ENCODE measurements at places on chromosomes 5 and 9.

DNA sequence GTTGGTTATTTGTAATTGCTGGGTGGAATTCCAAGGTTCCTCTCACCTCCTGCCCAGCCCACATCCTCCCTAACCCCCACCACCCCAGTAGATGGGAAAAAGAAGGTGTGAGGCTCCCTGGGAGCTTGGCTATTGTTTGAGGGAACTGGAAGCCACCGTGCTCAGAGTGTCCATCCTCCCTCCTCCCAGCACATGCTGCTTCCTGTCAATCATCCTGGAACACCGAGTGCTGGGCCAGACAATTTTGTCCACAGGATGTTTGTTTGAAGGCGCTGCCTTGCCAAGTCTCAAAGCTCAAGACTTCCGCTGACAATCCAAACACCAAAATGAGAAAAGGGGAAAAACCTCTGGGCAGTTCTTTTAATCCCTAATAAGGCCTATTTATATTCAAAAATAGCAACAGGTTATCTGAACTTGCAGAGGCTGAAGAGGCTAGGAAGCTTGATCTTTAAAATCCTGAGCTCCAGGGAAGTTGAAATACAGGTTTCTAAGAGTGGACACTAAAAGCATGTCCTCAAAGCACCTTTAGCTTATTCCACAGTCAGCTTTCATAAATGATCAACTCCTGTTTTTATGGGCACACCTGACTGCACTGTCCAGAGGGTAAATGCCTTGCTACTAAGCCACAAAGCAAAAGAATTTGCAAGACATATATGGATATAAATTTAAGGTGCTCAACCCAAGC, 286.7 kb downstream of the NFIB start:
- no peak for DNase-seq

DNA sequence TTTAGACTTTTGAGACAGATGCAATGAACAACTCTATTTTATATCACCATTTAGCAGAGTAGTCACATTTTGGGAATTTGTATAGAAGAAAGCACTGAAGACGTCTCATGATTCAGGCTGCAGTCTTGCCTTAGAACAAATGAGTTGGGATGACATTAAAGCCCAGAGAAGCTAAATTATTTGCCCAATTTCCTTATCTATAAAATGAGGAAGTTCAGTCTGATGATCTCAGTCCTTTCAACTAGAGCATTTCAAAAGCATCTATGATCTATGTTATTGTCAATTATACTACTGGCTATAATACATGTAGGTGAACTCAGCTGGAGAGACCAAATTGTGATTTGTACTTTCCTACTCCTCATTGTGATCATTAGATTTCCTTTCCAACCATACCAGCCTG, 154.1 kb downstream of the OSTF1 start:
- DNase-seq, result no peak

DNA sequence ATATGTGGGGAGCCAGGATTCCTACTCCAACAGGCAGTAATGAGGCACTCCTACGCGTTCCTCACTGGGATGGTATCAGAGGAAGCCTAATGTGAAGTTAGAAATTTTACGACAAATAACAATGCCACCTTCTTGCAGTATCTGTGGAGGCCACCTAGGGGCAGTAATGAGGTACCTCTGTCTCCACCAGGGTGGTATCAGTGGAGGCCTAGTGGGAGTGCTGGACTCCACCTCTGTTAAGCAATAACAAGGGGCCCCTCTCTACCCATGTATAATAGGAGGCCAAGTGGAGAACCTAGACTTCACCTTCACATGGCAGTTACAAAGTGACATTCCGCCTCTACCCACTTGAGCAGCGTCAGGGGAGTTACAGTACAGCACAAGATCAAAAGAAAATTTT, 147.9 kb downstream of the PLPPR1 start:
- no peak for DNase-seq

DNA sequence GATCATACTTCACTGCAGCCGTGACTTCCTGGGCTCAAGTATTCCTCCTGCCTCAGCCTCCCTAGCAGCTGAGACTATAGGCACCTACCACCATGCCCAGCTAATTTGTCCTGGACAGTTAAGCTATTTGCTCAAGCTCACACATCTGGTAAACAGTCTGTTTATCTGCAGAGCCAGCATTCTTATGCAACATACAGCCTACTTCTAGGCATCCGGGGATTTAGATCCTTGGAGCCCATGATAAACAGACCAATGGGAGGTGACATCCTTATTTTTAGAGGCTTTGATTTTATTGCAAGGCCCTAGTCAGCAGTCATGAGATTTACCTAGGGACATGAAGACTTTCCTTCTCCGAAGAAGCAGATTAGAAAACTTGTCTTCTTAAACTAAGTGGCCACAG, 21.0 kb downstream of the ATOX1 start:
- no peak for DNase-seq

- DNase-seq, result no peak
These were observed 970.9 kb downstream of the EFNA5 start for GRCh38 chr5:106699796-106700195.

DNA sequence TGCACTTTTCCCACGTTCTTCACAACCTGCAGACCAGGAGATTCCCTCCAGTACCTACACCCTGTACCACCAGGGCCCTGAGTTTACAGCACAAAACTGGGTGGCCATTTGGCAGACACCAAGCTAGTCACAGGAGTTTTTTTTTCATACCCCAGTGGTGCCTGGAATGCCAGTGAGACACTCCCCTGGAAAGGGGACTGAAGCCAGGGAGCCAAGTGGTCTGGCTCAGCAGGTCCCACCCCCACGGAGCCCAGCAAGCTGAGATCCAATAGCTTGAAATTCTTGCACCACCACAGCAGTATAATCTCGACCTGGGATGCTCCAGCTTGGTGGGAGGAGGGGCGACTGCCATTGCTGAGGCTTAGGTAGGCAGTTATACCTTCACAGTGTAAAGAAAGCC, 26.3 kb upstream of the SMC5 start:
- DNase-seq, result no peak

DNA sequence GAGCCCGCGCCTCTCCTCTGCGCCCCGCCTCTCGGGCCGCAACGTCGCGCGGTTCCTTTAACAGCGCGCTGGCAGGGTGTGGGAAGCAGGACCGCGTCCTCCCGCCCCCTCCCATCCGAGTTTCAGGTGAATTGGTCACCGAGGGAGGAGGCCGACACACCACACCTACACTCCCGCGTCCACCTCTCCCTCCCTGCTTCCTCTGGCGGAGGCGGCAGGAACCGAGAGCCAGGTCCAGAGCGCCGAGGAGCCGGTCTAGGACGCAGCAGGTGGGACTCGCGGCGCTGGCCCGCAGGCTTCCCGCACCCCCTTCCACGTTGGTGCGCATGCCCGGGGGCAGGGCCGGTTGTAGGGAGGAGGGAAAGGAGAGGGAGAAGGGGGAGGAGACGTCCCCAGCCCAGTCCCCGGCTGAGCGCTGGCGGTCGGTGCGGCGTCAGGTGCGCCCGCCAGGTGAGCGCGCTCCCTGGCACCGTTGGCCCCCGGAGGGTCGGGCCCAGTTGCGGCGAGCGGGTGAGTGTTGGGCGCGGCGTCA, at the start of gene OCLN:
Gene OCLN, plus strand, starts transcription at position 400 of the 532 bp plus-strand sequence. CDS start 11,455 bp downstream, outside the sequence.
- DNase-seq, result no peak

- DNase-seq, result no peak
These were observed 36.4 kb downstream of the LARP1 start for GRCh38 chr5:154791535-154791934.

DNA sequence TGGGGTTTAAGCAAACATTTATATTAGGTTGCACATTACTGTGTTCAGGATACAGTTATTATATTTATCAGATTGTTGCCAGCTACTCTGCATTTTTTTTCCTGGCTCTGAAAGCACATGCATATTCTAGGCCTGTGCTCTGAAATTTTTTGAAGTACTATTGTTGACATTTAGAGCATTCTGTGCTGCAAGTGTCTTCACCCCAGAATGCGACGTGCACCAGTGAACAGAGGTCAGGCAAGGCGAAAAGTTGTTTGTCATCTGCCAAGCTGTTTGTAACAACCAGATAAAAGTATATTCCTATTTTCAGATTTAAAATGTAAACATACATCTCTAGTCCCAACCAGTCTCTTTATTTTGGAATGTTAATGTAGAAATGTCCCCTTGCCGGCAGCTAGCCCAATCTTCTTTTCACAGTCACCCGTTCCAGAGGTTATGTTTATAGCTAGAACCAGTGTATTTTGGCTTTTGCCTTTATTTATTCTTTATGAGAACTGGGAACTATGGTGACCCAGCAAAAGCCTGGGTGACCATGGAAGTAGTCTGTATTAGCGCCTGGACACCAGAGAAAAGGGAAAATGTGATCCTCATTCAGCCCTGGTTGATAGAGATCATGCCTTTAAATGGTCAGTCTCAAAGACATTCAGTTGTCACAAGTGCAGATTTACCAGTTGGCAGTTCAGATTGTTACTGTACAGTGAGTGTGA, 84.6 kb downstream of the NDUFAF2 start:
- DNase-seq, result no peak

DNA sequence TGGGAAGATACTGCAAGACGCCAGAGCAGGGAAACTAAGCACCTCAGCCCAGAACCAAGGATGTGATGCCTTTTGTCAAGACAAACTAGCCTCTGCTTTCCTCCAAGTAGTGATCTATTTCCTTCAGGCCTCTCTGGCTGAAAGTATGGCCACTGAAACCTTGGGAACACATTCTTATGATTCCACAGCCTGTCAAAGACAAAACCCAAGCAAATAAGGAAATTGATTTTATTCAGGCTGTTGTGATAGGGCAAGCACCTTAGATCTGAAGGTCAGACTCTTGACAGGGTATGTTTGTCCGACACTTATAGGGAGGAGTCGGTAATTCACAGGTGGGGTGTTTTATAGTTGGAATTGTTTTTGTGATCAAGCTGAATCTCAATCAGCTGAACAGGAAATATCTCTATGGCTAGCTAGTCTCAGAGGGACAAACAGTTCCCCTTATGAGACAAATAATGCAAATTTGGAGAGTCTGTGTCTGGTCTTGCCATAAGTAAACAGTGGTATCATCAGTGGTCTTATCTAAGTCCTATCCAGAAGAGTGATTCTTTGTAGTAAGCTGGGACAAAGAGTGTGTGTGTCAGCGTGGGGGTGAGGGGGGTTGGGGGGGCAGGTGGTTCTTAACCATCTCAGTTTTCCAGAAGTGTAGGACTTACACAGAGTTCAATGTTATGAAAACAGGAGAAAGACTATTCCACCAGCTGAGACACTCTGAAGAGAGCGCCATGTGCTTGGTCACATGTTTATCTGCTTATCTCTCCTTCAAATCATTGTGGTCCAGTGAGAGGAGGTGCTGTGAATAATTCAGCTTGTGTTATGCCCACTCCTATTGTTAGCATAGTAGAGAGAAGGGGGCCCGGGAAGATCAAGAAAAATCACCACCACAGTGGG, 6.7 kb upstream of the ZCCHC10 start:
- DNase-seq, result no peak

DNA sequence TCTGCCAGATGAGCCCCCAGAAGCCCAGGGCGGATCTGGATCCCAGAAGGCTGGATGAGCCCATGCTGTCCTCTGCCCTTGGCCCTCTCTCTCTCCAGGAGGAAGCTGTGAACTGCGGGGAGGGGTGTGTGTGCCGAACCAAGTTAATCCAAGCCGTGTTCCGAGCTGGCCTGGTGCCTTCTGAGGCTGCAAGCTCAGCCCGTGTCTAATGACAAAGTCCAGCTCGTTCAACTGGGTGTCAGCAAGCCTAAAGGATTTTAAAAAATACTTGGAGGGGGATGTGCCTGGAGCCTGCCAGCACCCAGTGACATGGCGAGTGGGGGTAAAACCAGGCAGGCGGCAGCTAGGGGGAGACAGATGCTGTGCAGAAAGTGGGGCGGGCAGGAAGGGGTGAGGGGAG, 8.0 kb downstream of the STC2 start:
- no peak for DNase-seq

- no peak for DNase-seq
These were observed 148.2 kb upstream of the CDKN2B start for GRCh38 chr9:22157276-22157675.

GRCh38 chr5:10825897-10826644, 65.0 kb upstream of the DAP start:
- no peak for DNase-seq

- peak; percentile 58 for DNase-seq
These were observed 1.6 kb downstream of the ELL2 start for GRCh38 chr5:95959888-95960666.

DNA sequence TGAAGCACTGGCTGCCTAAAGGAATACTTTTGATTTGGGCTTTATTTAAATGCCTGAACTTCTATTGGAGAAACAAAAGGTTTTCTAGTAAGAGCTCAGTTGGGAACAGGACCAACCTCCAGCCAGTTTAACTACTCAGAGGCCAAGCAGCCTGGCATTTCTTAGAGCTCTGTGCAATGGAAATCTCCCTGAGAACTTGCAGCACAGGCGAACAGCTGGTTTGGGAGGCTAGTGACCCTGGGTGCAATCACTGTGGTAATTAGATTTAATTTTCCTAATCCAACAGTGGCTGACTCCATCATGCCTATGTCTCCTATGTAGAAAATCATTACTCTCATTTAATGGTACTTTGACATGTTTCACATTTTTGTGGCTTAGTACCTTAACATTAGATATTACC, 1.0 kb upstream of the CDH6 start:
- DNase-seq, result no peak

GRCh38 chr5:136924490-136924889, 559.1 kb upstream of the TRPC7 start:
- no peak for DNase-seq

- DNase-seq, result no peak
These were observed 78.1 kb downstream of the GPR21 start for GRCh38 chr9:123111427-123112014.

- DNase-seq, result no peak
These were observed 2.2 kb downstream of the HSD17B3 start for GRCh38 chr9:96299823-96300222.

DNA sequence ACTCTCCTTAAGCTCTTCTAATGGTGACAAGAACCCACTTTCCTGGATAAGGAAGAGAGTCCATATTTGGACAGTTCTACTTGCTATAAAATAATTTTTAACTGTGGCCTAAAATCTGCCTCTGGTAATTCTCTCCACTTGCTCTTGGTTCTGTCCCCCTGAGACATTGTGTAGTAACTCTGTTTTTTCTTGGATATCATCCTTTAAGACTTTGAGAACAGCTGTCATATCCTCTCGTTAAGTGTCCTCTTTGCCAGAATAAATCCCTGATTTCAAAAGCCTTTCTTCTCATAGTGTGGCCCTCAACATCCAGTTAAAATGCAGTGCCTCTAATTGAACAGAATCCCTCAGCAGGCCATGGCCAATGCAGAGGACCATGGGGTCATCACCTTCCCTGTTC, 101.5 kb downstream of the ARHGEF28 start:
- DNase-seq, result no peak

DNA sequence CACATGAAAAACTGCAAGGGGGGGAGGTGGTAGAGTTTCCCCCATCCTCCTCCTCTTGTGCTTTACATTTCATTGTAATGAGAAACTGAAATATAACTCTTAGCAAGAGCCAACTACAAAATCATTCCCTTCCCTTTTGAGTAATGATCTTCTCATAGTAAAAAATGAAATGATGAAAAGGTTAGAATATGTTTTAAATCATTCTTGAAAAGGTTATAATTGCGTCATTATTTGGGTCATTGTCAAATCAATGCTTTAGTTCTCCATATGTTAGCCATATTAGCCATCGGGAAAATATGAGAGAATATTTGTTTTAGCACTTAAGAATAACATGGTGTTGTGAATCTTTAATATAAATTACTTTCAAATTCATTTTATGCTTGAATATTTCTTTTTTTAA, 1185.0 kb upstream of the CDH18 start:
- no peak for DNase-seq
